ENCODE measurements at places on chromosomes 4 and X.

DNA sequence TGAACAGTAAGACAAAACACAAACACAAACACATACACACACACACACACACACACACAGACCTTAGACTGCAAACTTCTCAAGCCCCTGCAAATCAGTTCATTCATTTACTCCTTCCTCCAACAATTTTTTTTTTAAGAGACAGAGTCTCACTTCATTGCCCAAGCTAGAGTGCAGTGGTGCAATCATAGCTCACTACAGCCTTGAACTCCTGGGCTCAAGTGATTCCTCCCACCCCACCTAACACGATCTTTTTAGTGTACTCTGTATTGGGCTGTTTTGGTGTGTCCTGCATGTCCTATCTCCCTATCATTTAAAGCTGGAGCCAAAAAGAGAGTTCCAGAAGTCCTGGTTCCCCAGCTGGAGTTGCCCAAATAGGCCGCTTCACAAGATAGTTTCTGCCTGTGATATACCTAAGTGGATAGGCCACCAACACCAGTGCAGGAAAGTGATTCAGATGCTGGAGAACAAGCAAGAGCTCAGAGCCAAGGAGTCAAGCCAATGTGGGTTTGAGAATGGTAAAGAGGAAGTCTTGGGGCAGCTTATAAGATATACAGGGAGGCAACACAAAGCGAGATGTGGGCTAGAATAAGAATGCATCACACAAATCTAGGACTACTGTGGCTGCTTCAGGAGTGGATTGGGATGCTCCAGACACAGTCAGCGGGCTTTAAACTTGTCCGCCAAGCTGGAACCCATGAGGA is 85.4 kb upstream of the RAPGEF2 start:
- H3K36me3 ChIP-seq, result no peaks in the 10 kb centered on the region
- H3K4me1 ChIP-seq, result peaks cover 30% of the 10 kb centered on the region
- no peaks in the 10 kb centered on the region for H3K27me3 ChIP-seq
- H3K4me3 ChIP-seq, result no peak overlapping the region
- DNase-seq, result no peak

GRCh38 chr4:124337874-124338273 is 374.7 kb downstream of the ANKRD50 start:
- H3K36me3 ChIP-seq, result no peaks in the 10 kb centered on the region
- no peaks in the 10 kb centered on the region for H3K27me3 ChIP-seq

DNA sequence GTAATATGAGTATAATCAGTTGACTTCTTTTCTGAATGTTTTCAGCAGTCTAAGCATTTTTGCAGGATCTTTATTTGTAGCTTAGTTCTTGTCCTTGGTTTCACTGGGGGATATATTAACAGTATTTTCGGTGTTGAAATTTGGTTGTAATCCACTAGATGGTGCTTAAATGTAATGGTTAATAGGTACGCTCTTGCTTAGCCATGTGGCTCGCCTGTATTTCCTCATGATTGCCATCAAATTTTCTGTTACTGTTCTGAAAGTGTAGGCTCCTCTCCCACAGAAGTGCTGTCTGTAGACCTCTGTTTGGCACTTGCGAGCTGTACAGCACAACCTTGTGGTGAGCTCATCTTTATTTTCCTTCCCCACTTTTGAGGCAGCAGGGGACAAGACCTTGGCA is 3.9 kb upstream of the FAAH2 start:
- H3K27me3 ChIP-seq, result no peaks in the 10 kb centered on the region
- no peaks in the 10 kb centered on the region for H3K4me1 ChIP-seq
- H3K4me3 ChIP-seq, result no peak overlapping the region
- no peak for DNase-seq

DNA sequence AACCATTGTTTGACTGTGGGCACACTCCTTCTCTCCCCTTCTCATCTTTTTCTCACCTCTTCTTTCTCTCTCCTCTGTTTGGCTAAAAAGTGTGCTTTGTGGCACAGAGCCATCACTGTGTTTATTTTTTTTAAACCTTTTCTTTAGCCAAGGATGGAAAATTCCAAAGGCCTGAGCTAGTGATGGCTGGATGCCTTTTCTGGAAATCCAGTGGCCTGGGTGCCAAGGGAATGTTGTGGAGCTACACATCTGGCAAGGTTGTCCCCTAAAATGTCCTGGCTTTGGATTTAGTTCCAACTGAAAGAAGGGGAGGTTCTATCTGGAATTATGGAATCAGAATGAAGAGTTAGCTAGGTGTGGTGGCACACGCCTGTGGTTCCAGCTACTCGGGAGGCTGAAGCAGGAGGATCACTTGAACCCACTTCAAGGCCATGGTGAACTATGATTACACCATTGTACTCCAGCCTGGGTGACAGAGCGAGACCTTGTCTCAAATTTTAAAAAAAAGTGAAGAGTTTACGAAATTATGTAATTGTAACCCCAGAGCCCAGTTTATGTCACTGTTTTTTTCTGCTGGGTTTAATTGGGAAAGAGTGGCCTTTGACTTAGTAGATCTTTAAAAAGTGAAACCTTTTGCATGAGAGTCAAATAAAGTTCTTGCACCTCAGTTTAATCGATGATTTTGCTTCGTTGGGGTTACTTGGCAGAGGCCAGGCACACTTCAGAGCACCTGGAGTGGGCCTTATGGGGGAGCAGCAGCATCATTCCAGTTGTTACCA is 17.7 kb downstream of the DOCK11 start:
- no peak for DNase-seq
- H3K27ac ChIP-seq, result no peak overlapping the region
- no peaks in the 10 kb centered on the region for H3K4me1 ChIP-seq
- no peaks in the 10 kb centered on the region for H3K36me3 ChIP-seq
- no peak overlapping the region for H3K4me3 ChIP-seq

- no peak for DNase-seq
- H3K27me3 ChIP-seq, result no peaks in the 10 kb centered on the region
- no peaks in the 10 kb centered on the region for H3K4me1 ChIP-seq
- H3K4me3 ChIP-seq, result no peak overlapping the region
- no peaks in the 10 kb centered on the region for H3K36me3 ChIP-seq
These were observed 645.9 kb downstream of the ANKRD50 start for GRCh38 chr4:124066595-124066994.

- peaks cover 4% of the 10 kb centered on the region for H3K4me1 ChIP-seq
- no peak for DNase-seq
- H3K27me3 ChIP-seq, result no peaks in the 10 kb centered on the region
- no peak overlapping the region for H3K4me3 ChIP-seq
These were observed 9.5 kb downstream of the HHIP start for GRCh38 chr4:144655491-144655890.

DNA sequence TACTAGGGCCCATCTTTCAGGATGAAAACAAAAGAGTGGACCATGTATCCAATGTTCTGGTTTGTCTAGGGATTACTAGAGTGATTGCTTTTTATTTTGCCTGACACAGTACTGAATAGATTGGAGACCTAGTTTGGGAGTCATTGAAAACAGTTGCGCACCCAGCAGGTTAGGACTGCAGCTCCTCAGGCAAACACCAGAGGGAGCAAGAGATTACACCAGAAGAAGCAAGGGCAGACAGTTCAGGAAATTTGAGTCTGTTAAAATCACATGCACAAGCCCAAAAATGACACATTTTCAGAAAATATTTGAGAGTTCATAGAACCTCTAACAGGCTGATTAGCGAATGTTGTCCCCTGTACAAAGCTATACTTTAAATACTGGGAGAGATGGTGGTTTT is 55.6 kb downstream of the CYLC1 start:
- H3K4me3 ChIP-seq, result no peak overlapping the region
- DNase-seq, result peak; percentile 9
- H3K27ac ChIP-seq, result no peak overlapping the region
- H3K4me1 ChIP-seq, result no peaks in the 10 kb centered on the region
- H3K36me3 ChIP-seq, result no peaks in the 10 kb centered on the region
- no peaks in the 10 kb centered on the region for H3K27me3 ChIP-seq

DNA sequence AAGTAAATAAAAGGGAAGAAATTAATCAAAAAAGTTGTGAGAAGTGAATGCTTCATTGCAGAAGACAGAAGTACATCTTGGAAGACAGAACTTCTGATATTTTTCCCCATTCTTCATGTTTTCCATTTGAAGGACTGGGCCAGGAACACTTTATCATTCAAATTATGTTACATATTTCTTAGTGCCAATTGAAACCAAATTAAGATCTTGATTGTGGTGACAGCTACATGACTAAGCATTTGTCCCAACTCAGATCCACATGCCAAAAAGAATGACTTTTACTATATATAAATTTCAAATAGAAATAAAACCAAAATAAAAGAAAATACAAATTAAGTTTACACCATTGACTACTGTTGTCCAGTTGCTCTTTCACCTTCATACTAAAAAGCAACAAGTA is 14.0 kb upstream of the FGF5 start:
- H3K36me3 ChIP-seq, result no peaks in the 10 kb centered on the region
- no peak overlapping the region for H3K27ac ChIP-seq
- peaks cover 17% of the 10 kb centered on the region for H3K27me3 ChIP-seq
- no peak for DNase-seq
- H3K4me1 ChIP-seq, result no peaks in the 10 kb centered on the region

DNA sequence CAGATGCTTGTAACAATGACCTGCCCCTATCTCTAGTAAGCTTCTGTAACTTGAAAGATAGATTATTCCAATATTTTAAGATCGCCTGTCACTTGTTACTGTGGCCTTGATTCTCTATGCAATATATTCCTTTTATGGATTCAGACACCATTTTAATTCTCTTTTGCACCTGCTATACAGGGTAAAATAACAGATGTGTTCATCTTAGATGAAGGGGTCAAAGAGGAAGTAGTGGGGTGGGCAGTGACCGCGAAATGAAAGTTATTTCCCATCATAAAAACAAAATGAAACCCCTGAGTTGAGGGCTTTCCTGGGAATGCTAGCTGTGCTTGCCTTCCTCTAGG is 175.9 kb downstream of the TSPAN5 start:
- no peak for DNase-seq
- no peaks in the 10 kb centered on the region for H3K36me3 ChIP-seq
- H3K4me1 ChIP-seq, result no peaks in the 10 kb centered on the region

DNA sequence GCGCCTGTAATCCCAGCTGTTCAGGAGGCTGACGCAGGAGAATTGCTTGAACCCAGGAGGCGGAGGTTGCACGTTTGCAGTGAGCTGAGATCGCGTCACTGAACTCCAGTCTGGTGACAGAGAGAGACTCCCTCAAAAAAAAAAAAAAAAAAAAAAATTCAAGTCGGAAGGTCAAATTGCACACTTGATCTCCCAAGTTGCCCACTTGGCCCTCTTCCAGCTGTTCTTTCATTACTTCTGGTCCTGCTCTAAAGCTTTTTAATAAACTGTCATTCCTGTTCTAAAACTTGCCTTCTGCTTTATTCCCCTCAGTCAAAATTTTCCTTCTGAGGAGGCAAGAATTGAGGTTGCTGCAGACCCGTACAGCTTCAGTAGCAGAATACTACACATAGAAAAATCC is 2358.0 kb downstream of the ARAP2 start:
- H3K36me3 ChIP-seq, result no peaks in the 10 kb centered on the region
- H3K4me1 ChIP-seq, result no peaks in the 10 kb centered on the region
- no peak overlapping the region for H3K27ac ChIP-seq
- no peaks in the 10 kb centered on the region for H3K27me3 ChIP-seq

DNA sequence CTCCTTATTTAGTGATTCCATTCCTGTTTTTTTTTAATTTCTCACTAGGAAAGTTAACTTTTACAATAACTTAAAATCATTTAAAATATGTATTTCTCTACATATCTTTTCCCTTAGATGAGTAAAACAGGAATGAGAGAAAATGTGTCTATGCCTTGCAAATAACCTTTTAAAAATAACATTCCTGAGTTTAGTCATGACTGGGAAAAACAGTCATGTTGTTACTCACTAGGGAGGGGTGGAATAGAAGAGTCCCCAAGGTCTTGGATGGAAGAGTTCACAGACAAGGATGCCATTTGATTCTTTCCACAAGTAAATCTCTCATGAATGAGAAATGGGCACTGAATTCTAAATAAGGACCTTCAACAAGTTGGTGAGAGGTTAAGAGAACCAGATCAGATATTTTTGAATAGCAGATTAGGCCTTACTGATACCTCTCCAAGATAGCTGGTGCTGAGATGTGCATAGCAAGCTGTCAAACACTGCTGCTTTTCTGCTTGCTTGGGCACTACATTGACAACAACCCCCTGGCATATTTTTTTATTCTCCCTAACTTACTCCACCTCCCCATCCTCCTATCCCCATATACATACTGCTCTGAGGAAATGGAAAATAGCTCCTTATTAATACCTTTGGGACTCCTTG is 25.1 kb downstream of the UGDH start:
- no peak overlapping the region for H3K4me3 ChIP-seq
- H3K36me3 ChIP-seq, result peaks cover 59% of the 10 kb centered on the region
- no peak for DNase-seq
- H3K27ac ChIP-seq, result no peak overlapping the region
- no peaks in the 10 kb centered on the region for H3K27me3 ChIP-seq
- H3K4me1 ChIP-seq, result no peaks in the 10 kb centered on the region

GRCh38 chr4:122879001-122879400 is 43.4 kb downstream of the NUDT6 start:
- H3K36me3 ChIP-seq, result peaks cover 4% of the 10 kb centered on the region
- H3K4me3 ChIP-seq, result no peak overlapping the region
- H3K4me1 ChIP-seq, result peaks cover 2% of the 10 kb centered on the region
- H3K27ac ChIP-seq, result no peak overlapping the region

- no peaks in the 10 kb centered on the region for H3K36me3 ChIP-seq
- peaks cover 1% of the 10 kb centered on the region for H3K4me1 ChIP-seq
- no peak for DNase-seq
- no peaks in the 10 kb centered on the region for H3K27me3 ChIP-seq
- H3K27ac ChIP-seq, result no peak overlapping the region
These were observed 6.0 kb upstream of the MAEA start for GRCh38 chr4:1283711-1284110.

- no peak overlapping the region for H3K4me3 ChIP-seq
- no peak for DNase-seq
- no peaks in the 10 kb centered on the region for H3K4me1 ChIP-seq
These were observed 169.2 kb upstream of the LEF1 start for GRCh38 chr4:108337923-108338322.

DNA sequence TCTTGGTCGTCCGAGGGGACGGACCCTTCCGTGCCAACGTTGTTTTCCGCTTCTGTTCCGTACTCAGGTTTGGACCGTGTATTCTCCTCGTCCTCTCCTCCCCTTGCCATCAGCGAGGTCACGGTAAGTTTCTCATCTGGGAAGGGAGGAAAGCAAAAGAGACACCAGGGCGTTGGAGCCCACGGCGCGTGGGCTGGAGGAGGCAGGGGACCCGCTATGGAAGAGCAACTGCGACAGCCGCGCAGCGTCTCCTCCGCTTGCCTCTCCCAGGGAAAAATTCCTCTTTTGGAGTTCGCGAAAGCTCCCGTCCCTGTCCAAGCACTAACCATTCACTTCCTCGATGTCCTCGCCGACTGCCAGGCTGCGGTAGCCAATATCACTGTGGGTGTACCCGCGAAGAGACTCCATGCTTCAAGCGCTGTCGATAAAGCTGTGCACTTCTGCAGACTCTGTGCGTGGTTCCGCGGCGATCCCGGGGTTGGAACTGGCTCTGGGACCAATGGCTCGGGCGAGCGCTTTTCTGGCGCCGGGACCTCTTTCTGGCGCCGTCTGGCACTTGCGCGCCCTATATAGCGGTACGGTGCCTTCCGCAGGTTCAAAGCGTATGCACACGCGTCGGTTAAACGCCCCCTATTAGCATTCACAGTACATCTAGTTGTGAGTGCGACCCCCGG is at the start of gene ESX1:
Gene ESX1 (minus strand): TSS at position 492 of the 674 bp plus-strand sequence. CDS start 84 bp downstream, at position 408.
- H3K36me3 ChIP-seq, result no peaks in the 10 kb centered on the region
- H3K4me3 ChIP-seq, result peak within 1 kb of the TSS; percentile 10
- H3K4me1 ChIP-seq, result no peaks in the 10 kb centered on the region
- peak; percentile 14 for DNase-seq
- H3K27ac ChIP-seq, result no peak within 1 kb of the TSS
- H3K27me3 ChIP-seq, result peaks cover 55% of the 10 kb centered on the region

- H3K27me3 ChIP-seq, result no peaks in the 10 kb centered on the region
- H3K27ac ChIP-seq, result no peak overlapping the region
- no peaks in the 10 kb centered on the region for H3K4me1 ChIP-seq
- H3K36me3 ChIP-seq, result no peaks in the 10 kb centered on the region
- no peak for DNase-seq
These were observed 19.8 kb downstream of the VCX3B start for GRCh38 chrX:8484360-8484949.

Measured in A673 (cell line).